ENCODE measurements at places on chromosomes 5 and 9. TPM values are rescaled to one million over a fixed set of nuclear protein-coding genes. Genes with fewer than 3 reads are reported as not detected.

The CTSV gene
- 0.54 TPM for total RNA-seq

The OMD gene
- total RNA-seq: not detected

The HAVCR1 gene
- total RNA-seq: not detected

The ADAMTS2 gene
- total RNA-seq: 18.3 TPM

The ANKS6 gene
- total RNA-seq: 8.6 TPM

The SPINK4 gene
- total RNA-seq: not detected

The GMCL2 gene
- not detected for total RNA-seq

The AMBP gene
- not detected for total RNA-seq

The TOR4A gene
- 9.7 TPM for total RNA-seq

The SYNPO gene
- total RNA-seq: 3.0 TPM

The SURF4 gene
- 532 TPM for total RNA-seq

The PCDHGA5 gene
- 2.0 TPM for total RNA-seq

The KIF24 gene
- total RNA-seq: 2.5 TPM

The CD180 gene
- not detected for total RNA-seq

The GPX8 gene
- total RNA-seq: 201 TPM

The PCDH12 gene
- total RNA-seq: 0.18 TPM

Measured in IMR-90 (cell line).